ENCODE measurements at places on chromosomes 7 and 10. TPM values are rescaled to one million over a fixed set of nuclear protein-coding genes. Genes with fewer than 3 reads are reported as not detected.

- no peak for DNase-seq
These were observed at the start of gene DGKI for GRCh38 chr7:137846827-137847567. TSS of gene DGKI (minus strand) at chr7:137846974.

GRCh38 chr7:55271661-55272060 is 93.5 kb upstream of the LANCL2 start:
- no peak for DNase-seq

DNA sequence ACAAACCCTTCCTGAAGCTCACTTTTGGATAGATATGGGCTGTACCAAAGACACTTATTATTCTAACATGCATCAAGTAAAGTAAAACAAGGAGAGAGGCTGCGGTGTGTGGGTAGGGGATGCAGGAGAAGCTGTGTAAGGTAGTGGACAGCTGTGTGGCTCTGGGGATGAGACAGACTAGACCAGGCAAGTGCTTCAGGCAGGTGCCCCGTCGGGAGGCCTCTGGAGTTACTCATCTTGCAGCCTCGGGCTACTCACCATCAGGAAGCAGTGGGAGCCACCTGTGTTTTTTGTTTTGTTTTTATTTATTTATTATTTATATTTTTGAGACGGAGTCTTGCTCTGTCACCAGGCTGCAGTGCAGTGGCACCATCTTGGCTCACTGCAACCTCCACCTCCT is 49.3 kb upstream of the NCAPG2 start:
- DNase-seq, result peak; percentile 42

GRCh38 chr10:3045471-3046209 is 21.7 kb upstream of the PFKP start:
- DNase-seq, result peak; percentile 62

- no peak for DNase-seq
These were observed 37.0 kb downstream of the CDCA7L start for GRCh38 chr7:21908746-21909145.

DNA sequence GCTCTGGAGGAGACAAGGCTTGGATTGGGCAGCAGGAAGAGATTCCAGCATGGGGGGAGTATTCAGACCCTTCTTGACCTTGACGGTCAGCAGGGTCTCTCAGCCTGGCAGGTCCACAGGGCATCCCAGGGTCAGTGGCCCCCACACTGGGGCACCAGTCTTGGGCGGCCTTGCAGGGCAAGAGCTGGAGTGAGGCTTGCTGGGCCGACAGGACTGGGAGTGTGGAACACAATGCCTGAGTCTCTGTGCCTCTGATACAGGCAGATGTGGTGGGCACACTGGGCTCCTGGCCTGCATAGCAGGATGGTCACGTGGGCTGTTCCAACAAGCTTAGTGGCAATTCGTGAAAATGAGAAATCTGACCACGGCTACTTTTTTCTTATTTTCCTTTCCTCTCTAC is 229.7 kb downstream of the TCERG1L start:
- DNase-seq, result no peak

- no peak for DNase-seq
These were observed 188.5 kb upstream of the KLF14 start for GRCh38 chr7:130922206-130923112.

GRCh38 chr7:121126801-121127534 is 138.5 kb downstream of the CPED1 start:
- DNase-seq, result no peak

GRCh38 chr7:16063221-16063620 is 358.1 kb downstream of the CRPPA start:
- no peak for DNase-seq

DNA sequence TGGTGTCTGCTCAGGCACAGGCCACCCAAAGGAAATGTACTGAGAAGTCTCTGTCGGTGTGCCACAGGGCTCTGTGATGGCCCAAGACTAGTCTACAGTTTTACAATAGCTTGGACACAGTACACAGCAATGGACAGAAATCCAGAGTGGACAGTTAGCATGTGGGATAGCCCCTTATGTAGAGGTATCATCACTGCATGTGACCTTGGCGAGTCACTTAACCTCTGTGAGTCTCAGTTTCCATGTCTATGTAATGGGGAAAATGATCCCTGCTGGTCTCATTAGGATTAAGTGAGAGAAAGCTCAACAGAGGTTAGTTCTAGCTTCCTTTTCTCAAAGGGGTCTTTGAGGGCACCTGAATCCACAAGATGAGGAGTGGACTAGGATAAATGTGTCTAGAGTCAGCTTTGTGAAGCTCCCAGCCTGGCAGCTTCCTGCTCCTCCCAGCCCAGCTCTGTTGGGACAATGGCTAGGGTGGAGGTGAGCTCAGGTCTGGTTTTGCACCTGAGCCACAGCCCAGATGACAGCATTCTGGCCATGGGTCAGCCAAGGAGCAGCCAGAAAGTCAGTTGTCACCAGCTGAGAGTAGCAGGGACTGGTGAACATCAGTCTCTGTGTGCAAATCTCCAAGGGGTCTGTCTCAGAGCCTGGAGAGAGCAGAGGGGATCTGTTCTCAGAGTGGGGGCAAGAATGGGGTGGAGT is 17.9 kb downstream of the CRHR2 start:
- DNase-seq, result no peak

DNA sequence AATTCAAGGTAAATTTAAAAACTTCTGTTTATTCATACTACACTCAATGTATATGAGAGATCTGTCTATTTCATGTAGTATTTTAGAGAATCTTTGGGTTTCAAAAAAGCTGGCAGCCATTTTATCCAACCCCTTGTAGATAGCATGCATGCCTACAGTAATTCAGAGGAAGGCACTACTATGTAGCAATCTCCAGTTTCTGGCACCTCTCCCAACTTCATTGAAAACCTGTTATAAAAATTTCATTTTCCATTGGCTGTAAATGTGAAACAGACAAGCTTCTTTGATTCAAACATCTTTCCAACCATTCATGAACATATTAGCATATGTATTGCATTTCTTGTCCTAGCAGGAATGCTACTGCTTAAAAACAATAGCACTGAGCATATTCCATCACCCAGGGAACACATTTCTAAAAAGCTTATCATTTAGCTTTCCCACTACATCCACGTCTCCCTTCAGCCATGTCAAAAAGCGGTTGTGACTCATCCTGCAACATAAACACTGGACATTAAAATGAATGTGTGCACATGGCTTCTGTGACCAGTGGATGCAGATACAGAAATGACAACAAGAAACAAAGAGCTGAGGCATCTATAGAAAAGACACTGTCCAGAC is 330.4 kb upstream of the AOAH start:
- no peak for DNase-seq

DNA sequence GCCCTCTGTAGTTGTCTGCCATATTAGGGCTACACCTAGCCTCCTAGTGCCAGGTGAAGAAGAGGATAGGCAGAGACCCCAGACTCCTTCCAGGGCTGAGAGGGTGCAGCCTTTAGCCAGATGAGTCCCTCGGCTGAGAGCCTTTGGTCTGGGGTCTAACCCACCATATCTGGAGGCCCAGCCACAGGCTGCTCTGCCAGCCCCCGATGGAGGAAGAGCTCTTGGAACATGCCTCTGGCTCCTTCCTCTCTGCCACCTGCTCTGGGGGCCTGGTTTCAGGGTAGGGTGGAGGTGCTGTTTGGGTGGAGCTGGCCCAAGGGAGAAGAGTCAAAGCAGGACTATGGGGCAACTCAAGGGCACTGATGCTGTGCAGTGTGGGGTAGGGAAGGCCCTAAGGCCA is 1.4 kb downstream of the LRRC18 start:
- no peak for DNase-seq

GRCh38 chr7:2192831-2193534 is 39.8 kb downstream of the MAD1L1 start:
- no peak for DNase-seq

DNA sequence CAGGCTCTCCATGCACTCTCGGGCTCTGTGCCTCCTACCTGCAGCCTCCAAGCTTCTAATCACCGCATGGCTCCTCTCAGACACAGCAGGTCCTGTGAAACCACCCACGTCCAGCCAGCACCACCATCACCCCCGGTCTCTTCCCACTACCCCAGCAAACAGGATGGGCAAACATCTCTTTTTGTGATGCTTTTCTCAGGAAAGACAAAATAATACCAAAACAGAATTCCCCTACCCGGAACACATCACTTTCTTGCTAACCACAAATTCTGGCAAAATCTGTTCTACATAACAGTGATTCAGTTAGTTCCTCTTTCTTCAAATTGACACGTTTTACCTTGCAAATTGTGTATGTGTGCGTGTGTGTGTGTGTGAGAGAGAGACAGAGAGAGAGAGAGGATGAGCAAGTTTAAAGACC is 6.5 kb downstream of the SNX8 start:
- DNase-seq, result no peak

DNA sequence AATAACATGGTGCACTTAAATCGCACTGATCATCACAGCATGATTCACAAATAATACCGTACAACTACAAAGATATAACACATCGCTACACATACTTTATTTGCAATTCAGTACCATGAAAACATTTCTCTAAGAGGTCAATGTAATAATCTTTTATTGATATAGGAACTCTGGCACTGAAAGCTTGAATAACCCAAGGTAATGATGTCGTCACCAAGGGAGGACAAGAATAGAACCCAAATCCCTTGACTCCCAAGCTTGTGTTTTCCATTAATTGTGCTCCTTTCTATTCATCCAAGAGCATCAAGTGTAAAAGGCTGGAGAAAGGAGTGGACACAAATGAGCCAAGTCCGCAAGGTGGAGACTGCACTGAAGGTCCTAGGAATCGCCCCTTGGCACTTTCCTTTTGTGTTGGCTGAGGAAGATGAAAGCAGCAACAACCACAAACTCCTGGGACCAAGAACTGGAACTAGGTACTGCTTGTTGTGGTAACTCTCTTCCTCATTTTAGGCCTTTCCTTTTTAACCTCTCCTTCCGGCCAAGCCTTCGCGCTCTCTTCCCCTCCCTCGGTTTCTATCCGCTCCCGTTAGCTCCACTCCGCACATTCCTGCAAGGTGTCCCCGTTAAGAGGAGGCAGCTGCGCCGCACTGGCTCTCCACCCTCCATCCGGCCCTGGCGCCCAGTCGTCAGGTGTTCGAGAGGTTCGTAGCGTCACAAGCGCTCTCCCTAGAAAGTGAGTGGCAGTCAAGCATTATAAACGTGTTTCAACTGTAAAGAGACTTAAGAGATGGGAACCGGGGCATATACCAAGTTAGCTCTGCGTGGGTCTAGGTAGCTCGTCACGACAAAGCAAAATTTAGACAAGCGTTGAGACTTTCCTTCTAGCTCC is 1.0 kb upstream of the CBLL1 start:
- no peak for DNase-seq

- no peak for DNase-seq
These were observed 316.9 kb upstream of the PHYHIPL start for GRCh38 chr10:58859526-58859925.

DNA sequence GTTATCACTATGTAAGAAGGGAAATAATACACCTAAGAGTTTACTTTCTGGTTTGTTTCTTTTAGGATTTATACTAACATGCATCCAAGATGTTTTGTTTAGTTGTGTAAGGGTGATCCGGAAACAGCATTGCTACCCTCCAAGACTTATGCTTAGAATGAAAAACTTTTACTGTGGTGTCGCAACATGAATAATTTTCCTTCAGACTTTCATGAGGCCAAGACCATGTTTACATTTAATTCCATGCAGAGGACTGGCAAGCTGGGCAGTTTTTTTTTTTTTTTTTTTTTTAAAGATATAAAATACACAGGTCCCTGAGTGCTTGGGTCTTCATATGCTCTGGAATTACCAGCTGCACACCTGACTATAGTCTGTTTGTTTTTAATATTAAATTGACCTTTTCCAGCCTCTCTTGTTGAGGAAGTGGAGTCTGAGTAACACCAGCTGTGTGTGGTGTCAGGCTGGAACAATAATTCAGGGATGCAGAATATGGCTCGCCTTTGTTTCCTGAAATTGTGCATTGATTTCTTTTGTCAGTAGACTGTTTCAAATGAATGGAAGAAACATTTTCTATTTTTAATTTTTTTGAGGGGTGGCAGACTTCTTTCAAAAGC is 81.7 kb downstream of the ST7 start:
- no peak for DNase-seq

- no peak for DNase-seq
These were observed 682.8 kb upstream of the NRP1 start for GRCh38 chr10:34017281-34017680.

DNA sequence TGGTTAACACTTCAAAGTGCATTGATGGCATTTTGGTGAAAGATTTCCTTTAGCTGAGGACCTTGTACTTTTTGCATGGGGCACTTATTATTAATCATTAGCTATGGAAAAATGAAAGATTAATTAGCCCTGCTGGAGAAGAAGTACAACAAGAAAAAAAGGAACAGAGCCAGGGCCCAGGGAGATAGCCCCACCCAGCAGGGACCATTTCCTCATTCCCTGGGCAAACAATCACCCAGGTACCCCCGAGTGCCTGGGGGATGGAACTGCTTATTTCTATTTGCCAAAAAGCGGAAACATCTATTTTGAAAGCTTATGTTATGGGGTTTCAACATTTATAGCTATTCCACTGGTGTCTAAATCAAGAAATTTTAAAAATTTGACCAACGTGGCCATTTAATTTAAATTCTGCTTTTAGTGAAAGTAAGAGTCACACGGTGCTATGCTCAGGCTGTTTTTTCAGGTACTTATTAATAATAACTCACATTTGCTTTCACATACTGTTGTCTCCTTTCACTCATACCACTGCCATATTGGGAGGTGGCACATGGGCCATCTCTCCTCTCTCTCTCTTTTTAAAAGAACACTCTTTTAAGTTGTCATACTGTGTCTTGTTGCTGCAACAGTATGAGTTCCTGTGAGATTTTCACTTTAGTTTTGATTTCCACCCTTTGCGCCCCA is 143.6 kb upstream of the KIF5B start:
- no peak for DNase-seq

DNA sequence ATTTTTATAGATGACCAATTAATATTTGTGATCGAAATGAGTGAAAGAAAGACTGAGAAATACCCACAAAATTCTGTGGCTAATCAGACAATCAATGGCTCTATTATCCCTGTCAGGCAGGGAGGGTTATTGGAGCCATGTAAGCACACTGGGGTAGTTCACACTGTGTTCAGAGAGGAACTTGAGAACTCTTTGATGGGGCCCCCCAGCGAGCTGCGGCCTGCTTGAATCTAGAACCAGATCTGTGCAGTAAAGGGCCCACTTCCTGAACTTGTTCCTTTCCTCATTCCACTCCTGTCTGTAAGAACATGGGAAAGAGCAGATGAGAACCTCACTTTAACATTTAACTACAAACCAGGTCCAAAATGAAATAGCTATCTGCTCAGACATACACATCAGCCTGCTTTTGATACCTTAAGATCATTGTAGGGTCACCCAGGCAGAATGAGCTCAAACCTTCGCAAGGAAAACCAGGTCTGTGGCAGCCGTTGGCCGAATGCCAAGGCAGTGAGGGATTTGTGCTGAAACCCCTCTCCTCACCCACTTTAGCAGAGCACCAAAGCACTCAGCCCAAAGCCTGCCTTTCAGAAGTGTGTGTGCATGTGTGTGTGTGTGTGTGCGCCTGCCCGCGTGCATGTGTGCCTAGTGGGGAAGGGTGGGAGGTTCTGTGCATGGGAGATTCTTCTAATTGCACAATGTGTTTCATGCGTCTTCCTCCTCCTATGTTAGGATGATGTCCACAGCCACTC is 365.6 kb upstream of the MGMT start:
- no peak for DNase-seq

GRCh38 chr10:78178397-78178796 is 144.7 kb downstream of the RPS24 start:
- DNase-seq, result no peak

ACBD7 gene
- 0.85 TPM for total RNA-seq

SSC4D gene
- total RNA-seq, result 0.42 TPM

EPHA1 gene
- 15.2 TPM for total RNA-seq

PRKCQ gene
- 9.5 TPM for total RNA-seq

DNAJC12 gene
- total RNA-seq, result 3.3 TPM

ZPBP gene
- not detected for total RNA-seq

CAMK2B gene
- 0.33 TPM for total RNA-seq

FHIP2A gene
- 25.8 TPM for total RNA-seq

CCL24 gene
- not detected for total RNA-seq

TMEM140 gene
- total RNA-seq, result 1.0 TPM

TEX36 gene
- not detected for total RNA-seq

SAMD9L gene
- total RNA-seq, result 6.7 TPM
